ENCODE measurements at places on chromosomes 2 and 18.

DNA sequence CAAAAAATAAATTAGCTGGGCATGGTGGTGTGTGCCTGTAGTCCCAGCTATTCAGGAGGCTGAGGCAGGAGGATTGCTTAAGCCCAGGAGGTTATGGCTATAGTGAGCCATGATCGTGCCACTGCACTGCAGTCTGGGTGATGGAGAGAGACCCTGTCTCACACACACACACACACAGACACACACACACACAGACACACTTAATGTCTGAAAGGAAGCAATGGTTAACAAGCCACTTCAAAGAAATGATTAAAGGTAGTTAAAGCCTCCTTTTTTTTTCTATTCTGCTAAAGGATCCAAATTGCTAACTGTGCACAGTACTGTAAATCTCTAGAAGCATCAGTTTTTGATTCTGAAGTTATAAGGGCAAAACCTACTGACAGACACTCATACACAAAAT, 211.1 kb downstream of the TMEM163 start:
- DNase-seq: no peak

GRCh38 chr2:219744066-219744465, 116.6 kb downstream of the SLC4A3 start:
- DNase-seq: no peak

- no peak for DNase-seq
Observed at GRCh38 chr2:238573065-238573778, 146.5 kb downstream of the ASB1 start.

- no peak for DNase-seq
Observed at GRCh38 chr2:122055521-122055931, 300.1 kb downstream of the TSN start.

DNA sequence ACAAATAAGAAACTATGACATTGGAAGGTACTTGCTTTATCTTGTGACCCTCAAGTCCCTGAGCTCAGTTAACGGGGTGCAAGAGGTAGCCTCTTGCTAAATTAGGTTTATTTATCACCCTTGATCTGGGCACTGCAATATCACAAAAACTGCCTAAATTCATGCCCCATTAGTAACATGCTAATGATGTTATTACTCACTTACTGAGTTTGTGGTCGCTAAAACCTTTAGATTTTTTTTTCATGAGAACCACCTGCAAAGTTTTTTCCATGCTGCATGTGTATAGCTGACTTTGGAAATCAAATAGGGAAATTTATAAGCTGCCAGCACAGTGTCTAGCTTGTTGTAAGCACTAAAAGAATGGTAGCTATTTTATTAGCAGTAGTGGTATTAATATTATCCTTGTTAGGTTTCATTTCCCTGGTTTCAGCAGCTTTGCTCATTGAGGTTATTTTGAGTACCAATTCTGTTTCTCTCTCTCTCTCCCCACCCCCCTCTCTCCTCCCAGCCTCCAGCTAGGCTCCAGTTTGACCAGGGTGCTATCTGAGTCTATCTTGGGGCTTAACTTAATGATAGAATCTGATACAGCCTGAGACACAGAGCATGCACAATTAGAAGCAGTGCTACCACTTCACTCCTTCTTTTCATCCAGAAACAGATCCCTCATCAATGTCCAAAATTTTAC, 88.7 kb upstream of the ATP8B1 start:
- DNase-seq: no peak

DNA sequence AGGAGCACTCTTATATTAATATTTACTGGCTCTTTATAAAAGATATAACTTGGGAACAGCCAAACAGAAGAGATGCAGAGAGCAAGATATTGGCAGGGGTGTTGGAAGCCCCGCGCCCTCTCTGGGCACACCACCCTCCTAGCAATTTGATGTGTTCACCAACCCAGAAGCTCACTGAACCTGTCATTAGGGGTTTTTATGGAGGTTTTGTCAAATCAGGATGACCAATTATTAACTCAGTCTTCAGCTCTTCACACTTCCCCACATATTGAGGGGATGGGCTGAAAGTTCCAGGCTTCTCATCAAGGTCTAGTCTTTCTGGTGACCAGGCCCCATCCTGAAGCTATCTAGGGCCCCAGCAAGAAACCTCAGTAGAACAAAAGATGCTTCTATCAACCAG, 10.9 kb upstream of the INO80D start:
- DNase-seq: no peak

DNA sequence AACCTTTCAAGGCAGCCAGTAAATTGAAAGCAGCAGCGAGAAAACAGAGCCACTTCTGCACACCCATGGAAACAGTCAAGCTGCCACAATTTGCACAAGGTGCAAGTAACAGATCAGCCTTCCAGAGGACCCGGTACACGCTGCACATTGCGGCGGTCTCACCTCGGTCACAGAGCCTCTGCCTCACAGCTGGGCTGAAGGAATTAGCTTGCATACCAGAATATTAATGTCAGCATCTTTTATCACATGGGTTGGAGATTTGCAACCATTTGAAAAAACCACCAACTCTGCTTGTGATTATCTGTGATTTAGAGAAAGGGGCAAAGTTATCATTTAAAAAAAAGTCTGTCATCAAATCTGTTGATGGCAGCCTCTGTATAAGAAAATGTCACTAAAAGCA, 330.5 kb upstream of the TCF4 start:
- no peak for DNase-seq

GRCh38 chr2:100193291-100193710, 50.9 kb upstream of the AFF3 start:
- DNase-seq: no peak

GRCh38 chr2:10668402-10669012, 21.3 kb downstream of the NOL10 start:
- peak; percentile 70 for DNase-seq

GRCh38 chr2:27901234-27901633, 10.7 kb downstream of the BABAM2 start:
- DNase-seq: no peak

DNA sequence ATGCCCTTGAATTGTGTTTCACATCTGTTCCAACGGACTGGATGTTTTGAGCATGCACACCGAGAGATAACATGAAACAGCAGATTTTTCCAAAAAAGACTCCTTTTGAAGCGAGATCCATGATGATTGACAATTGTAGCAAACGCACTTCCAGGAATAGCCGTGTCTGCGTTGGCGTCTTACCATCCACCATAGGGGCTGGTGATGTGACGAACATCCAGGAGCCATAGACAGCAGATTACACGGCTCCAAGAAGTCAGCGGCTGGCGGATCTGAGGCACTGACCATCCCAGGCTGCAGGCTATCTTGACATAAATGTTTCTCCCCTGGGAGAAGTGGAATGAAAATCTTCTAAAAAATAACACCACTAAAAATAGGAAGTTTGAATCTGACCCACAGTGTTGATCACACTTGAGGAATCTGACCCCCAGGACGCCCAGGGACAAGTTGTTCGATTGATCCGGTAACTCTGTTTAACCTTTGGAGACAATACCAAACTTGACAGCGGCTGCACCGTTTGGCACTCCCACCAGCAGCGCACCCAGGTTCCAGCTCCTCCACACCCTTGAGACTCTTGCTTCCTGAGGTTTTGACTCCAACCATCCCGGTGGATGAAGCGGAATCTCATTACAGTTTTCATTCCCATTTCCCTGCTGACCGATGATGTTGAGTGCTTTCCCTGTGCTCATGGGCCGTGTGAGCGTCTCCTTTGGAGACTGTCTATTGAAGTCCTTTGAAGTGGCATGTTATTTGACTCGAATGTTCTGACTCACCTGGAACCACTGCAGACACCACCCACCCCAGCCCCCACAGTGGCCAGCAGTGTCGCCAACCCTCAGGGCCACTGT, 140.0 kb upstream of the GPC1 start:
- no peak for DNase-seq

DNA sequence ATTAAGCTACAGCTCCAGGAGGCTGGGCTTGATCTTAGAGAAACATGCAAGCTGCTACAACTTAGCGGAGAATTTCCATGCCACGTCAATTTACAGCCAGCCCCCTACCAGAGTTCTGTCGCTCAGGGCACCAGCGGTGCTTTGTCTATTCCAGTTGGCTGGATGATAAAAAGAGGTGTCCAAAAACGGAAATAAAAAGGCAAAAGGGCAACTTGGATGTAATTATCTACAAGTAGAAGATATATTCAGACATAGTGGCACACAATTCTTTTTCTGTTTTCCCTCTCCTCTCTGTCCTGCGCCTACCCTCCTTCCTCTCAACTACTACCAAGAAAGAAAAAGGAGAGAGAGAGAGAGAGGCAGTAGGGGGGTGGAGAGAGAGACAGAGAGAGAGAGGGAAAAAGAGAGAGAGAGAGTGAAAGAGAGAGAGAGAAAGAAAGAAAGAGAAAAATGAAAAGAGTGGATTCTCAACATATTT, 363 bp upstream of the RFTN2 start:
- no peak for DNase-seq

DNA sequence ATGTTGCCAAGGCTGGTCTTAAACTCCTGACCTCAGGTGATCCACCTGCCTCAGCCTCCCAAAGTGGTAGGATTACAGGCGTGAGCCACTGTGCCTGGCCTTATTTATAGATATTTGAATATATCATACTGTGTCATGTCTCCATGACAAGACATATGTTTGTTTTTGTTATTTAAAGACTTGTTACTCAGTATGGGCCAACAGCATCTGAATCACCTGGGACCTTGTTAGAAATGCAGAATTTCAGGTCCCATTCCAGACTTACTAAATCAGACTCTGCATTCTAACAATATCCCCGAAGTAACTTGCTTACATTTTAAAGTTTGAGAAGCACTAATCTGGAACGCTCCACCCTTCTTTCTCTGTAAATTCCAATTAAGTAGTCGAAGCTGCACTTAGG, 33.2 kb downstream of the RPE start:
- DNase-seq: no peak

GRCh38 chr2:181037922-181038321, 57.5 kb downstream of the UBE2E3 start:
- no peak for DNase-seq

GRCh38 chr2:40300391-40300790, 151.5 kb downstream of the SLC8A1 start:
- no peak for DNase-seq

- DNase-seq: no peak
Observed at GRCh38 chr2:230991598-230991997, 4.3 kb upstream of the SPATA3 start.

GRCh38 chr2:27407798-27408491, 1.4 kb downstream of the PPM1G start:
- peak; percentile 35 for DNase-seq

DNA sequence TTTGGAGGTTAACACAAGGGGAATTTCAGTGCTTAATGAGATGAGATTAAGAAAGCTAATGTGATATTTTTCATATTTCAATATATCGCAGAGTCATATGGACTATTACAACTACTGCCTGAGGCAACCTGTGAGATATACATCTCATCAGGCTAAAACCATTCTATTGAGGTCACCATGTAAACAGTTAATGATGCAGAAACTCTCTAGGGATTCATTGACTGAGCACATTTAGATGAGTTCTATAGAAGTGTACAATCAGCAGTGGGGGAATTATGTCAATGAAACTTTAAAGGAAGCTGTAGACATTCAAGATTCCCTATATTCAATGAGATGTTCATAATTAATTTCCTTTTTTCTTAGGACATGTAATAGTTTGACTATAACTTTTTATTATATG, 687.4 kb upstream of the SYT4 start:
- no peak for DNase-seq

DNA sequence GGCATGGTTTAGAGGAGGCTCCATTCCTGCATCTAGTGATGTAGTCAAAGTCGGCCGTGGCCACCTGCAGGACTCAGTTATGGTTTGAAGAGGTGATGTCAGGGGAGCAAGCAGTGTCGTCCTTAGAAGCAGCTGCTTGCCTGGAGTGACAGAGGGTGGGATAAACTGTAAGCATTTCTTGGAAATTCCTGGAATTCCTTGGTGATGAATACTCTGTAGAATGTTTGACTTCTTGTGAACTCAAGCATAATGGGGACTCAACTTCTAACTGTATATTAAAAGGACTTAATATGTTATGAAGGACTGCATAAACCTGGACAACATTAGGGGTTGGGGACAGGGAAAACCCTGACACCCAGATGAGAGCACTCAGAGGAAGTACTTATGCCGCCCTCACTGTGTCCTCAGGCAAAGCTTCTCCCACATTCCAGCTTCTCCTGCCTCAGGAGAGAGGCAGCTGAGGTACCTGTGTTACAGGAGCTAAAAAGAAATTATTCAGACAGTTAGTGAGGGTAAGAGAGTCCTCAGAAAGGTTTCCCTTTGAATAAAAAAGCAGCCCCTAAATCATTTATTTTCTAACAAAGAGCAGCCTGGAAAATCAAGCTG, 459.9 kb upstream of the CELF4 start:
- DNase-seq: no peak

DNA sequence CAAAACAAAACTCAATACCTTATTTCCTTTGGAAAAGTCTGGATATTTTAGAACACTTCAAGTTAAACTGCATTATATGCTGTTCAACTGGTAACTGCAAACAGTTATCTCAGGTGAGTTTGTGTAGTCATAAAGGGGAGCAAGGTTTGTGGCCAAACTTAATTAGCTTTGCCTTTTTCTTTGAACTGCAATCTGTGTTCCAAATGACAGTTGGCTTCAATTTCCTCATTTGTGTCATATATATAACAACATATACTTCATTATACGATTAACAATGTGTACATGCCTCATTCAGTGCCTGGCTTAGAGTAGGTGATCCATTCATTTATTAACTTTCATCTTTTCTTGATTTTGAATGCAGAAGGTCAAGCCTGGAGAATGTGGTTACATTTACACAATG, 55.8 kb downstream of the KCNE4 start:
- no peak for DNase-seq

DNA sequence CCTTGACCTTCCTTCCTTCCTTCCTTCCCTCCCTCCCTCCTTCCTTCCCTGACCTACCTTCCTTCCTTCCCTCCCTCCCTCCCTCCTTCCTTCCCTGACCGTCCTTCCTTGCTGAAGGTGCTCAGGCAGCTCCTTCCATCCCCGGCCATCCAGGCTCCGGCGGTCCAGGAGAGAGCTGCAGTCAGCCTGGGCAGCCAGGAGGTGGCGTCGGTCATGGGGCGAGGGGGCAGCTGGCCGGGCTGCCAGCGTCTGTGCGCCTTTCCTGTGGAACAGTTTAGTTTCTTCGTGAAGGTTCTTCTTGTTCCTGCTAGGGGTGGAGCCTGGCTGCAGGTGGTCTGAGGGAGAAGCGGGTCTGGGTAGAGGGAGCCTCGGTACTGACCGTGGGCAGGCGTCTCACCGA, 15.7 kb downstream of the GPR35 start:
- DNase-seq: no peak

- DNase-seq: no peak
Observed at GRCh38 chr2:65024149-65024829, 31.9 kb upstream of the CEP68 start.

- no peak for DNase-seq
Observed at GRCh38 chr2:3465328-3465727, 54.0 kb downstream of the ADI1 start.

Data from Kasumi-1 (cell line).